ENCODE measurements at places on chromosomes 1 and 21.

DNA sequence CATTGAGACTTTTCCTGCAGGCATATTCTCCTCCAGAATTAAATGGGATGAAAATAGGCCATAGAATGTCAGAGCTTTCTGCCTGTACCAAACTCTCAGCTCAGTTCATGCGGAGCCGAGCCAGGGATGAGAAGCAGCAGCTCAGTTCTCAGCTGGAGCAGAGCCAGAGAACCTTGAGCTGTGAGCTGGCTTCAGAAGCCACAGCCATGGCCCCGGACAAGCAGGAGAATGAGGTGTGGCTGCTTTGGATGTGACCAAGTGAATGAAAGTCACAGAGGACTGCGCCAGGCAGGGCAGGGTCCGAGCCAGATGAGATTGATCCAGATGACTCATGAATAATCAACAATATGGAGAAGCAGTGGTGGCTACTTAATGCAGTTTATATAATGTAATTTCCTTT is 633.8 kb downstream of the NCAM2 start:
- DNase-seq, result no peak

DNA sequence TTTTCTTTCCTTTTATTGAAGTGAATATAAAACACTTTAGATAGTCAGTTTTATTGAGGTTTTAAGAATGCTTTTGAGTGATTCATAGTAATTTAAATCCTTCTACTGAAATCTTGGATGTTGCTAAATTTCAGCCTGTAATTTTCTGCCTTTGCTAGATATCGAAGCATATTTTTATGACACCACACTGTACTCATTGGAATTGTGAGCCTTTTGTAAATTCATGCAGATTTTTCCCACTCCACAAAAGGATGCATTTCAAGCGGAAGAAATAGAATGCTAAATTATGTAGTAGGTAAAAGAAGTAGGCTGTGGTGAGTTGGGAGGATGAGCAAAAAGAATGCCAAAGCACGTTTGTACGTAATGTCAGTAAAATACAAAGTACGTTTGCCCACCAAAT is 13.8 kb downstream of the SNX7 start:
- no peak for DNase-seq

GRCh38 chr1:219304227-219305226 is 130.8 kb downstream of the LYPLAL1 start:
- no peak for DNase-seq

DNA sequence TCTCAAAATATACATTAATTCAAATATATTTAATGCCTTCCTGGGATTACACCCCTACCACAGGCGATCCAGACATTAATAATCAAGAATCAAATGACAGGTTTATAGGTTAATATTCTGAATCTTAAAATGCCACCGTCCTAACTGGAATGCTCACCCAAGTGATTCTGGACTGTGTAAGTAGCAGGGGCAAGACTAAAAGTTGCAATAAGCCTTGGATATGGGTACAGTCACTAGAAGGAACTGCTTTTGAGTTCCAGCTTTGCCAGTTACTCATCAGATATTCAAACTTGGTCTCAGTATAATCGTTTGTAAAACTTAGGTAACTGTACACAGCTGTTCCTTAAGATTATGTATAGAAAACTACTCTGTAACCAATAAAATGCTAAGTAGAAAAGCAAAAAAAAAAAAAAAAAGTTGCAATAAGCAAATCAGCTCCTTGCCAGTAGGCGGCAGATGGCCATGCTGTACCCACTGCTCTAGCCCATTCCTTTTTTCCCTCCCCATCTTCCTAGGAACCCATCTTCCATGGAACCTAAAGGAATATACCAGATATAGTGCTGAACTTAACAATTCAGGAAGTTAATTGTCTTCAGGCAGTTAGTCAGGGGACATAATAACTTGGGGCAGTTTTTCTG is 10.5 kb downstream of the RO60 start:
- DNase-seq, result no peak

DNA sequence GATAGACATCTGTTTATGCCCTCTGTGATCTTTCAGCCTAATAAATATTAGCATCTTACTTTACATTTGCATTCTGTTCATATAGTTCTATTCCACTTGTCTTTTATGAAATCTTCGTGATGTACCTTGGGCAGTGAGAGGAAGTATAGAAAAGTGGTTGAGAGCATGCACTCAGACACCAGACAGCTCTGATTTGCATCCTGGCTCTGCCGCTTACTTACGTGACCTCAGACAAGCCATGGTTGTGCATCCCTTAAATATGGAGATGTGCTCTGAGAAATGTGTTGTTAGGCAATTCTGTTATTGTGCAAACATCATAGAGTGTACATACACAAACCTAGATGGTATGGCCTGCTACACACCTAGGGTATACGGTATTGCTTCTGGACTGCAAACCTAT is 22.9 kb downstream of the OVGP1 start:
- peak; percentile 51 for DNase-seq

DNA sequence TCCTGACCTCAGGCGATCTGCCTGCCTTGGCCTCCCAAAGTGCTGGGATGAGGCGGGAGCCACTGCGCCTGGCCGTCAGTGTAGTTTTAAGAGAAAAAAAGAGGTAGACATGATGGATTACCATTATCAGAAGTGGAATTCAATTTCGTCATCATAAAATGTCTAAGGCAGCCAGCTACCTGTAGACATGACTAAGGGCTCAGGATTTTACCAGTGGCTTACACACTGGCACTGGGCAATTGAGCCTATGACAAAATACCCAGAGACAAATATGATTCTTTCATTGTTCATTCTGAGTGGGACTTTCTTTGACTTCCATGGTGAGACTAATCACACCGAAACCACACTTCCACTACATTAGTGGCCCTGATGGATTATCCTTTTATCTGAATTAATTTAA is 181.5 kb downstream of the GABPA start:
- no peak for DNase-seq

GRCh38 chr1:219682788-219683187 is 69.9 kb upstream of the ZC3H11B start:
- no peak for DNase-seq

GRCh38 chr1:115544131-115544530 is 97.6 kb upstream of the VANGL1 start:
- DNase-seq, result no peak

GRCh38 chr21:26188422-26188821 is 17.9 kb upstream of the APP start:
- DNase-seq, result no peak

GRCh38 chr1:66226985-66227384 is 307.0 kb upstream of the SGIP1 start:
- no peak for DNase-seq

- no peak for DNase-seq
These were observed 74.2 kb downstream of the ATF6 start for GRCh38 chr1:161840363-161840762.

DNA sequence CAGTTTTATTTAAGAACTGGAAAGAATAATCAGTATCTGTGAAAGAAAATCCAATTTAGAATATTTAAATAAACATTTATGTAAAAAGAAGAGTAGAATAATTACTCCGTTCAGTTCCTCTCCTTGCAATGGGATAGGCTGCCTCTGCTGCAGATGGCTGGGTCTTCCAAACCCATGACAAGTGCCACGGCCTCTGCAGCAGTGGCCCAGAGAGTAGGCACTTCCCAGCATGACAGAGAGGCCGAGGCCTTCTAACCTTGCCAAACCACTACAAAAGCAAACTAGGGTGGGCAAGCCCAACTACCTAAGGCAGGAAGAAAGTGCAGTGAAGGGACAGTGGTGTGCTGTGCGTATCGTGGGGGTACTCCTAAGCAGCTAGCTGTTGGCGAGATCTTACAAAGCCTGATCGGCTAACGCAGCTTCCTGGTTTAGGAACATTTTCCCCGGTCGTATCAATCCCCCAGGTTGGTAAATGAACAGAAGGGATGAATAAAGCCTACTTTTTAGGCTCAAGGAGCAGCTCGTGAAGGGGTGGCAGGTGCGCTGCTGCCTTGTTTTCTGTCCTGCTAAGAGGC is 14.5 kb downstream of the ICMT start:
- DNase-seq, result no peak

Data from NCI-H526 (cell line).